ENCODE measurements at places on chromosomes 7 and 10. TPM values are rescaled to one million over a fixed set of nuclear protein-coding genes. Genes with fewer than 3 reads are reported as not detected.

GRCh38 chr10:126196281-126196680, 192.0 kb downstream of the ADAM12 start:
- DNase-seq: no peak

The ITGA8 gene
- polyA plus RNA-seq: 38.3 TPM

GRCh38 chr7:121510858-121511482, 114.9 kb upstream of the FAM3C start:
- DNase-seq: no peak

The PSD gene
- polyA plus RNA-seq: 12.2 TPM

The BLOC1S2 gene
- polyA plus RNA-seq: 34.7 TPM

The GPR158 gene
- 0.22 TPM for polyA plus RNA-seq

DNA sequence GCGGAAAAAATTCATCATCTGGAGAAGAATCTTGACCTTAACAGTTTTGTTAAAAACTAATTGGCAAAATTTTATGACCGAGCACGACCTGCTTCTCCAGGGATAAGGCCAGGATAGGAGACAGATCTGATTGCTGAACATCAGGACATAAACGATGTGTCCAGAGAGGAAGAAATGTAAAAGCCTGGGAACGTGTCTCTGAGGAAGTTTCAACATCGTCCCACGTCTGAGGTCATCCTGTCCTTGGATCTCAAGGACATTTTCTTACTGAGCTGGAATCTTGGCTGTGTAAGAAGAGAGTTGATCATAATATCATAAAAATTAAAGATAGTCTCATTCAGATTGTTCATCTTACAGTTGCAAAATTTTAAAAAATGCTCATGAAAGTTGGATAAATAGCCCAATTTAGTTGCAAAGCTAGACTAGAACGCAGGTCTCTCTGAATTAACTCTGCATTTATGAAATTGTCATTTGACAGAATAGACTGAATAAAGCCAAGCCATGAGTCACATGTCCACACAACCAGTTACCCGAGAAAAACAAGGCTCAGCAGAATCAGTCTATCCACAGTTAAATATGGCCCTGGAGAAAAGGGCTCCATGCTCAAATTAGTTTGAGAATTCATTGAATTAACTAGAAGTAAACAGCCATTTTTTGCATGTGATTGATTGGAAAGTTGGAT, 120.0 kb upstream of the EGFR start:
- DNase-seq: no peak

The SUN3 gene
- 0.58 TPM for polyA plus RNA-seq

The PSMC2 gene
- 113 TPM for polyA plus RNA-seq

DNA sequence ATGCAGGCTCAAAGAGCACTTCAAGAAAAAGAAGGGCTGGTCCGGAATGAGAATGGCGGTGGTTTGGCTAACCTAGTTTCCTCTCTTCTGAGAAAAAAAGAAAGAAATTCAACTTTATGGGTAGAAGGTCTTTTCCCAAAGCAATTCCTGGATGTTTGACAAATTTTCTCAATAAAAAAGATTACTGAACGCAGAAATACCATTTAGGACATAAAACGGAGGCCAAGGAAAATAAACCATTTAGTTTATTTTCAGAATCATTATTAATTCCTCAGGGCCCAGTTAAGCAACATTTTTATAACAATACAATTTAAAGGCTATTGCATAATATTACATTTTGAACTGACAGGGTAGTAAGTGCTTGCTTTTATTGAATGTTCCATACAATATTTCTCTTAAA, 284.6 kb upstream of the ANKRD30A start:
- DNase-seq: no peak

- DNase-seq: no peak
Measured at GRCh38 chr10:26436848-26437247, 1.3 kb upstream of the APBB1IP start.

GRCh38 chr10:97378933-97379921, 21.9 kb downstream of the RRP12 start:
- no peak for DNase-seq

Measured in renal cortex interstitium (tissue), 15 donors.